Activated naive CD4-positive, alpha-beta T cell treated with anti-CD3 and anti-CD28 coated beads for 36 hours (primary cell): ENCODE measurements at places on chromosomes 6 and 20. TPM values are rescaled to one million over a fixed set of nuclear protein-coding genes. Genes with fewer than 3 reads are reported as not detected.
A peak's percentile ranks its signal among the peaks of the same experiment; 100 is the strongest.

DNA sequence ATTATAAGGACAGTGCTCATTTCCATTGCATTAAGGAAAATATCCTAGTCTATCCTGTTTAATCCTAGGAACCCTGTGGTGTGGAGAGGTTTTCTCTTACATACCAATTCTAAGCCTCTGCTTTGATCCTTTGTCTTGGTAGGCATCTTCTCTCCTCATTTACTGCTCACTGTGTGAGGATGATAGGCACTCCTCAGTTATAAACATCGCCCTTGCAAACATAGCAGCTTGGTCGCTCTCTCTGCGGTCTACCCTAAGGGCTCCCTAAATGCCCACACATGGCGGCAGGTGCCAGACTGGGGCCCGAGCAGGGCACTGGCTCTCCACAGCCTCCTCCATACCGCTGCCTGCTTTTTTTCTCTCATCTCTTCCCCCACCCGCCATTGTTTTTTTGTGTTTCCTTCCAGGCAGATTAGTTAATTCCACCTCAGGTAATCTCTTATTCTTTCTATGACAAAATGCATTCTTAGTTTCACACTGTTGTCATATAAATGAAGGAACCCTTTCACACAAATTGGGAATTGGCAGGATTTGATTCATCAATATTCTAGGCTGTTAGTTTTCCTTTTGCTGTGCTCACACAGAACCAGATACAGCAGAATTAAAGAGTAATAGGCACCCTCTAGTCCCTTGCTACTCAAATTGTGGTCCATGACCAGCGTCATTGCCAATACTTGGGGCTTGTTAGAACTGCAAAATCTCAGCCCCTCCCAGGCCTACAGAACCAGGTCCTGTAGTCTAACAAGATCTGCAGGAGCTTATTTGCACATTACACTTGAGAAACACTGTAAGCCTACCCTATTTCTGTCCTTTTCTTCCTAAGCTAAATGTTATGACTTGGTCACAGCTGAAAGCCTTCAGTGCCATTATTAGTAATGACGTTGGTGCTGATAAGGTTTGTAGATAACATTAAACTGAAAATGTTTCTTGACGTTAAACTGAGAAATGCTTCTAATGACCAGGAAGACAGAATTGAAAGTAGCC, 36.3 kb downstream of the CARMIL1 start:
- H3K36me3 ChIP-seq = no peaks in the 10 kb centered on the region
- no peak overlapping the region for H3K4me3 ChIP-seq
- no peaks in the 10 kb centered on the region for H3K27me3 ChIP-seq
- DNase-seq = no peak
- H3K4me1 ChIP-seq = peaks cover 26% of the 10 kb centered on the region
- no peak overlapping the region for H3K27ac ChIP-seq

DNA sequence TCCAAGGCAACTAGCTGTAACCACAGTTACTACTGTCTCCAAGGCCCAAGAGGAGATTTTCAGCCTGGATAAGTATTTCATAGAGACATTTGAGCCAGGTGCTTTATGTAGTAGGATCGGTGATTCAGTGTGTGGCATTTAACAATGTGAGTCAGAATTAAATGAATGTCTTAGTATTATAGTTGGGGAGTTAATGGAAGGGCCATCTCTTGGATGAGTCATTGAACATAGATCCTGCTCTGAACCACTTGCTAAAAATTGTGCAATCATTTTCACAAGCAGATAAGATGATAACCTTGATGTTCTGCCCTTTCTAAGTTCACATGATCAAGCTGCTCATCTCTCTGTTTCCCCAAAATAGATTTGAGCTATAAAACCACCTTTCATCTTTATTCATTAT, 668.9 kb upstream of the CITED2 start:
- H3K4me3 ChIP-seq = no peak overlapping the region
- H3K4me1 ChIP-seq = no peaks in the 10 kb centered on the region
- peaks cover 9% of the 10 kb centered on the region for H3K27me3 ChIP-seq
- H3K27ac ChIP-seq = no peak overlapping the region
- H3K36me3 ChIP-seq = no peaks in the 10 kb centered on the region

DNA sequence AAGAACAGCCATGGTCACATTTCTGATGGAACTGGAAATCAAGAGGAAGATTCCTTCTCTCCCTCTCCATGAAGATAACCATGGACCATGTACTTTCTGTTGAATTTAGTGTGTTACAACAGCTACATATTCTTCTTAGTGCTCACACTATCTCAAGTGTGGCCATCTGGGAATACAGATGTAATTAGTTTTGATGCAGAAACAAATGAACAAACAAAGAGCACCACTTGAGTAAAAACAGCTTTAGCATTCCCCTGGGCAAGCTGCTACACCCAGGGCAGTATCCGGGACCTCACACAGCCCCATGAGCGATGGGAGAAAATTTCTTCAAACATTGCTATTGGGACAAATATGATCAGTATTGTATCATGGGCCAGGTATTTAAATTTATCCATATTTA, 75.2 kb downstream of the RAMACL start:
- H3K27ac ChIP-seq = no peak overlapping the region
- H3K4me3 ChIP-seq = no peak overlapping the region
- H3K36me3 ChIP-seq = peaks cover 2% of the 10 kb centered on the region

DNA sequence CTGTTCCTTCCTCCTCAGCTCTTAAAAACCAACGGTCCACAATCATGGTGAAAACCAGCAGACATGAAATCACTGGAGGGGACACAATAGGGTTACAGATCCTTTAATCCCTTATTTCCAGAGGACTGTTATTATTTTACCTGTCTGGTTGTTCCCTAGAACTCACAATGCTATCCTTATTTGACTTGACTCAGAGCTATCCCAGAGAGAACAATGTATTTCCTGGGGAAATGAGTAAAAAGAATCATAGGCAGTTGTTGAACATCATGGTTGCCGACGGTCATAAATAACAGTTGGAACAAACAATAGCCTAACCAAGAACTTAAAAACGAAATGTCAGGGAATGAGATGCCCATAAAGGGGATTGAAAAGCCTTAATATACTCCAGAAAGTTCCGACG, 9.3 kb downstream of the OR2H1 start:
- H3K27ac ChIP-seq = no peak overlapping the region
- H3K36me3 ChIP-seq = no peaks in the 10 kb centered on the region
- H3K27me3 ChIP-seq = peaks cover 9% of the 10 kb centered on the region

DNA sequence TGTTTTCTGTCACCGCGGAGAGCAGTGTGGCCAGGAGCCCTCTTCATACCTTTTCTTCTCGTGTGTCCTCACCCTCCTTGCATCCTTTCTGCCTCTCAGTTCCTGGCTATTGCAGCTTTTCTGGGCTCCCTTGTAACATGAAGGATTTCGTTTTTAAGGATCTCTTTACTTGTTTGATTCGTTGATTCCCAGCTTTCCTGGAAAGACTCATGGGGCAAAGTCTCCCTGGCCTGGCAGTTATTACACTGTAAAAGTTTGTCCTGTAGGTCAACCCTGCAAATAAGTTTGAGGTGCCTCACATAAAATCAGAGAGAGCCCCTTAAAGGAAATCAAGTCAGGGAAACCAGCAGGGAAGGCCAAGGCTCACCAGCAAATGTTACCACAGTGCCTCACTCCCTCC, 70.1 kb downstream of the ISM1 start:
- no peak overlapping the region for H3K4me3 ChIP-seq
- H3K27me3 ChIP-seq = no peaks in the 10 kb centered on the region
- H3K4me1 ChIP-seq = no peaks in the 10 kb centered on the region

DNA sequence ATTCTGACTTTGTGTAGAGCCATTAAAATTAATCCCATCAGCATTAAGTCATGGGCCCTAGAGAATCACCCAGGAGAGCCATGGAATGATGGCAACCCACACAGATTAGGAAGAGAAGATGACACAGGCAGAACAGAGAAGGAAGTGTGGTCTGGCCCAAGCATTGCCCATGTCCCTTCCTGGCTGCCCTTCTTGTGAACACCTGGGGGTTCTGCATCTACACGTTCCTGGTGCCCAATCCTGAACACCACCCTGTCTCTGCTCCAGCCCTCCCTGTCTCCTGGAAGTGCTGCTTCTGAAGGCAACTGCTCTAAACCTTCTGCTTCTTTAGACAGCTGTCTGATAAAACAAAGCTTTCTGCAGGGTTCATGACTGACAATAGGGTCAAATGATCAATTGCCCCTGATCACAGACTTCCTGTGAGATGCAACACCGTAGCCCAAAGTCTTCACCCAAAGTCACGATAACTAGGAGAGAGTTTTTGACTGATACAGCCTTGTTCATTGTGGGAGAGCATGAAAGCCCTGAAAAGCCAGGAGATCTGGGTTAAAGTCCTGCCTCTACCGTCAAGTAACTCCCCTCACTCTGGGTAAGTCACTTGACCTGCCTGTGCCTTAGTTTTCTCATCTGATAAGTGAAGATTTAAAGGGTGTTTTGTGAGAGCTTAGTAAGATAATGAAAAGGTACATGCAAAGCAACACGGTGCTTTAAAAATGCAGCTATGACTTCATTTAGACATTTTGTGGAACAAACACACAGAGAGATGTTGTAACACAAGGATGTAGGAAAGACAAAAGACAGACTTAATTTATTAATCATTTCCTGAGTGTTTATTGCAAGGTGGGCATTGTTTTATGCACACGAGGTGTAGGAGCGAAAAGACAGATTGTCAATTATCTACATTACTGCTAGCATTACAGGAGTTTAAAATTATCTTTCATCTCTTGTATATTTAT, 291.2 kb upstream of the STXBP5 start:
- no peak overlapping the region for H3K4me3 ChIP-seq
- H3K4me1 ChIP-seq = peaks cover 23% of the 10 kb centered on the region
- H3K27ac ChIP-seq = no peak overlapping the region
- no peaks in the 10 kb centered on the region for H3K36me3 ChIP-seq
- peaks cover 12% of the 10 kb centered on the region for H3K27me3 ChIP-seq

- no peak overlapping the region for H3K4me3 ChIP-seq
- no peak overlapping the region for H3K27ac ChIP-seq
- no peaks in the 10 kb centered on the region for H3K4me1 ChIP-seq
- no peak for DNase-seq
These were observed 206.8 kb upstream of the SLC35B3 start for GRCh38 chr6:8642131-8642530.

DNA sequence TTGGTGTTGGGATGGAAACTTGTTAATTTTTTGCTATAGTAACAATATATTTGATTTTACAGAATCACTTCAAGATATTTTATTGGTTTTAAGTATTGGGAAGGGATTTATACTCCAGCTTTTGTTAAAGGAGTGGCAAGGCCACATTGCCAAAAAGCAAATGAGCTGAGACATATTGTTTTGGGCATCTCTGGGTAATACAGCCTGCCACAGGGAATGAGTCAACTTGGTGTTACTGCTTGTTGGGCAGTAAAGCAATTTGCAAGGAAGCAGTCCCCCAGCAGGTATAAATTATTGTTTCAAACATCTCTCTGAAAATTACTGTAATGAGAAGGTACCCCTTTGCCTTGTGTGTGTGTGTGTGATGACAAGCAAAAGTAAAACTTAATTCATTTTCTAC, 868.3 kb upstream of the FLRT3 start:
- H3K36me3 ChIP-seq = peaks cover 2% of the 10 kb centered on the region
- no peak overlapping the region for H3K27ac ChIP-seq
- no peaks in the 10 kb centered on the region for H3K4me1 ChIP-seq
- DNase-seq = no peak

GRCh38 chr20:11845340-11845739, 72.4 kb upstream of the BTBD3 start:
- H3K4me1 ChIP-seq = no peaks in the 10 kb centered on the region
- no peak overlapping the region for H3K27ac ChIP-seq
- H3K4me3 ChIP-seq = no peak overlapping the region
- H3K36me3 ChIP-seq = no peaks in the 10 kb centered on the region

- no peaks in the 10 kb centered on the region for H3K36me3 ChIP-seq
- H3K4me1 ChIP-seq = no peaks in the 10 kb centered on the region
- no peak overlapping the region for H3K27ac ChIP-seq
- peaks cover 39% of the 10 kb centered on the region for H3K27me3 ChIP-seq
- DNase-seq = no peak
- H3K4me3 ChIP-seq = no peak overlapping the region
These were observed 10.4 kb upstream of the DDO start for GRCh38 chr6:110425816-110426215.

DNA sequence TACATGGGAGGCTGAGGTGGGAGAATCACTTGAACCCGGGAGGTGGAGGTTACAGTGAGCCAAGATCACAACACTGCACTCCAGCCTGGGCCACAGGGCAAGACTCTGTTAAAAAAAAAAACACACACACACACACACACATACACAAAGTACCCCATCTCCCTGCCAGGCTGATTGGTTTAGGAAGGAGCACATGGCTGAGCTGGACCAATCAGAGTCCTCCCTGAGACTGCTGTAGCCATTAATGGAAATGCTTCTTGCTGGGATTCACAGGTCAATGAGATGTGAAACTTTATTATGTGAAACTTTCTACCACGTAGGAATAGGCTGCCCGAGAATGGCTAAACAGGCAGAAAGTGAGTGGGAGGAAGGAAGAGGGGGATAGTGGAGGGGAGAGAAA, 2.9 kb downstream of the TREM1 start:
- H3K4me1 ChIP-seq = peaks cover 30% of the 10 kb centered on the region
- H3K36me3 ChIP-seq = no peaks in the 10 kb centered on the region
- no peaks in the 10 kb centered on the region for H3K27me3 ChIP-seq
- no peak for DNase-seq

DNA sequence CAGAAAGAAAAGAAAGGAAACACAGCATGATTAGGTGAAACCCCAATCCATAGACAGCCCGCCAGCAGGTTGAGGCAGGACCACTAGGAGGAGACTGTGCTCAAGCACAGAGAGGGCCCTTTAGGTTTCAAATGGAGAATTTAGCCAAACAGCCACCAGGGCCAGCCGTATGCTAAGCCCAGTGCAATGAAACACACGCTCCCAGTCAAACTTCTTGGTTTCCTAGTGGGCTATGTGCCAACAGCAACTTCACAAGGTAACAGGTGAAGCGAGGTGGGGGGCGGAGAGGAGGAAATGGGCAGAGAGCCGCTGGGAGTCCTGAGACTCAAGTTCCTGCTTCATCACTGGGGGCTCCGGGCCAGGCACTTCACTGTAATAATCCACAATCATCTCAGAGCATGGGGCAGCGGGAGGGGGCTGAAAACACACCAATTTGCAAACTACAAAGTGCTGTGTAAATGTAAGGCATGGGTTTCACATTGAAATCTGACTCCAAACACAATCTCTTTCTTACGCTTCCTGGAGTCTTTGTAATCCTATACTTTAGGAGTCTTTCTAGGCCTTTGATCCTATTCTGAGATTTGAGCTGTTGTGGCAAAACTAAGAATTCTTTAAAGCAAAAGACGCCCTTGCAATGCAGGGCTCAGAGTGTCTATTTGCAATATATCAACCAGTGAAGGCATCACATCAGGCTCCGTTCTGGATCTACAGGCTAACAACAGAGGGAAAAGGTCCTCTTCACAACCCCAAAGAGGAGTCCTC, 117.3 kb downstream of the OPRM1 start:
- peak overlapping the region; percentile 77 for H3K27ac ChIP-seq
- DNase-seq = peak; percentile 86
- no peaks in the 10 kb centered on the region for H3K27me3 ChIP-seq
- H3K4me3 ChIP-seq = peak overlapping the region; percentile 60

The POU5F1 gene
- total RNA-seq = not detected

The RNF182 gene
- not detected for total RNA-seq

The MEI4 gene
- not detected for total RNA-seq

The TGM2 gene
- total RNA-seq = not detected

The NKX2-4 gene
- total RNA-seq = not detected

The LSM2 gene
- total RNA-seq = 172 TPM

The HUS1B gene
- total RNA-seq = 0.67 TPM

The ELOVL4 gene
- total RNA-seq = 0.33 TPM

The MRPS18B gene
- 118 TPM for total RNA-seq

The MLN gene
- total RNA-seq = not detected

The ERMARD gene
- total RNA-seq = 21.1 TPM
